Neural crest cell (in vitro differentiated cells): ENCODE measurements at places on chromosomes 3 and 15. TPM values are rescaled to one million over a fixed set of nuclear protein-coding genes. Genes with fewer than 3 reads are reported as not detected.

- H3K27ac ChIP-seq = no peak overlapping the region
- H3K4me3 ChIP-seq = no peak overlapping the region
- no peaks in the 10 kb centered on the region for H3K36me3 ChIP-seq
- no peaks in the 10 kb centered on the region for H3K4me1 ChIP-seq
- peaks cover 24% of the 10 kb centered on the region for H3K27me3 ChIP-seq
- DNase-seq = no peak
Measured at GRCh38 chr15:44804298-44805046, 68.1 kb downstream of the TRIM69 start.

DNA sequence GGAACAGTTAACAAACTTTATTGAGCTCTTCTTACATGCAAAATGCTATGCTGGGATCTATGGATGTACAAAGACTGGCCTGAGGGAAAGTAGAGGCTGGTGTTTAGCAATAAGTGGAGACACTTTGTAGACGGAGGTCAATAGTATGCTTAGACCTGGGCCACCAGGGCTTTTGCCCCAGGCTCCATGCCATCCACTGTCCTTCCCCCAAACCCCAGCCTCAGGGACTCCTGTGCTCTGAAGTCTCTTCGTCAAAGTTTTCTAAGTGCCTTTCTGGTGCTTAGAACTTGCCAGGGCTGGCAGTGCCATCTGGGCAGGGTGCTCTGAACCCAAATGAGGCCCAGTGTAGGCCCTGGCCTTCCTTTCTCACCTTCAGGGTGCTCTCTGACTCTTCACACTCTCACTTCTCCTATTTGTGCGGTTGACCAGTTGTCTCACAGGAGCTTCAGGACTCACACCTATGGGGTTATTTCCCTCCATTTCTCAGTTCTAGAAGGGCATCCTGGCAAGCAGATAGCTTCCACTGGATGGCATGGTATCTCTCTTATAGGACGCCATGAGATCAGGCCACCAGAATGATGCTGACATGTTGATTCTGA is 21.8 kb upstream of the KCNAB1 start:
- no peaks in the 10 kb centered on the region for H3K4me1 ChIP-seq
- H3K27me3 ChIP-seq = no peaks in the 10 kb centered on the region
- H3K27ac ChIP-seq = no peak overlapping the region
- DNase-seq = no peak

DNA sequence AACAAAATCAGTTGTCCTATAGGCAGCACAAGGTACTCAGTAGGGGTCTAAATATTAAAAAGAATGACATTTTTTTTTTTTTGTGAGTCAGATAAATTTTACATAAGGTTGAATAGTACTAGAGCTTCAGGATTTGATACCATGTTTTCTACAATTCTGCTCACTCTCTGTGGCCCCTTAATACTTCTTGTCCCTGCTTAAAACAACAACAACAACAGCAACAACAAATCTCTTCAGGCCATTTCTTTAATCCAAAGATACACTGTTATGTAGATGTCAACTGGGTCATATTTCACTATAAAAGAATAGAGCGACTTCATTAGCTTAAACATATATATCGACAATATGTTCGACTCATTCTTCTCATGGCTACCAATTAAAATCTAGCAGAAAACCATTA is 3.0 kb downstream of the IL5RA start:
- DNase-seq = no peak
- no peak overlapping the region for H3K27ac ChIP-seq
- no peaks in the 10 kb centered on the region for H3K36me3 ChIP-seq

Gene NT5DC2
- 389 and 392 TPM in 2 replicates for total RNA-seq

DNA sequence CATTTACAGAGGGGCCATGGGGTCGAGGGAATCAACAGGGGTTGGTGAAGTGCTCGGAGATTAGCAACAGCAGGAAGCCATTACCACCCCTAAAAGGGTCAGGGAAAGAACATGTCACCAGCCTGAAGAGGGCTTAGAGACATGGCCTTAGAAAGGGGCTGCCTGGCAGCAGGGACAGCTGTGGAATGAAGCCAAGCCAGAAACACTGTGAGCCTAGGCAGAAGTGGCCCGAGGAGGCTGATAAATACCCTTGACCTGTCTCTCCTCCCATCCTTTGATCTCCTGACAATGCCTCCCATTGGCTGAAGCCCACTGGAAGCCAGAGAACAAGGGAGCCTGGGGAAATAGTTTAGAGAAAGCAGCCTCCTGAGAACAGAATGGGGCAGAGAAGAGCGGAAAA is 31.4 kb downstream of the GPD1L start:
- H3K36me3 ChIP-seq = no peaks in the 10 kb centered on the region
- DNase-seq = no peak
- peaks cover 10% of the 10 kb centered on the region for H3K4me1 ChIP-seq
- no peak overlapping the region for H3K27ac ChIP-seq

DNA sequence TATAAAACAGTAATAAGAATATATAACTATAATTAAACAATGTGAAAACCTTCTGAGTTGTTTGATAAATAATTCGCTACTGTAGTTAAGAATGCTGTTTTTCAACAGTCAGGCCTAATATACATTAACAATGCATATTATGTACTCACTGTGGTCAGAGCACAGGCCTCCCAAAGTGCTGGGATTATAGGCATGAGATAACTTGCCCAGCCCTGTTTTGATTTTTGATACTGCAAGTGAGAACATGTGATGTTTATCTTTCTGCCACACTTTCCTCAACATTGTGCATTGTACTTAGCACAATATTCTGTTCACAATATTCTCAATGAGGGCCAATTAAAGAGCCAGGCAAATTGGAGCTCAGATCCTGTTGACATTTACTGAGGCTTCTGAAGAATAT is 274.5 kb upstream of the RARB start:
- no peak for DNase-seq
- H3K4me3 ChIP-seq = no peak overlapping the region
- H3K27me3 ChIP-seq = no peaks in the 10 kb centered on the region
- no peaks in the 10 kb centered on the region for H3K36me3 ChIP-seq
- no peak overlapping the region for H3K27ac ChIP-seq

DNA sequence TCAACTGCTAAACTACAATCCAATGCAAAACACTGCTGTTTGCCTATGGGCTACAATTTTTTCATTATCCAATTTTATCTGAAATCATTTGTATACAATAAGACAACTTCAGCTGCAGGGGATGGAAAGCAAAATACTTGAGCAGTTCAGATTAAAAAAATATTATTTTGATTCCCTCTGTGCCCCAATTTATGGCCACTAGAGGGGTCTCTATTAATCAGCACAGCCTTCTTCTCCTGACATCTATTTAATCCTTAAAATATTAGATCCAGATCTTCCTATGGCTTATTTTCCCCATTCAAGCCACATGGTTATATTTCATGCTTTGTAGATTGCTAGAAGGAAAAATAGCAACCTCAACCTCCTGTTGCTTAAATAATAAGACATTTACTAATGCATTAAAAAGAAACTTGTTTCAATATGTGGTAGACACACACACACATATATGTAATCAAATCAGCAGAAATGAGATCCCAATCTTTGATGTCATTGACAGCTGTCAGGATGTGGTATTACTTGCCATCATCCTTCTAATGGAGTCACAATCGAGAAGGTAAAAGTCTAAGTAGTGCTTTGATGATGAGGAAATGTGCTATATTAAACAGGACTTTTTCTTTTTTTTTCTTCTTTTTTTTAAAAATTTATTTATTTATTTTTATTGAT is 104.2 kb downstream of the P2RY1 start:
- no peaks in the 10 kb centered on the region for H3K36me3 ChIP-seq
- no peak overlapping the region for H3K4me3 ChIP-seq
- H3K4me1 ChIP-seq = no peaks in the 10 kb centered on the region
- no peak overlapping the region for H3K27ac ChIP-seq
- no peak for DNase-seq
- no peaks in the 10 kb centered on the region for H3K27me3 ChIP-seq

Gene KLF15
- total RNA-seq = 18.0 and 19.3 TPM in 2 replicates

GRCh38 chr3:156919818-156920217 is 93.7 kb downstream of the LEKR1 start:
- H3K36me3 ChIP-seq = no peaks in the 10 kb centered on the region
- H3K4me1 ChIP-seq = no peaks in the 10 kb centered on the region
- H3K27ac ChIP-seq = no peak overlapping the region
- no peaks in the 10 kb centered on the region for H3K27me3 ChIP-seq
- no peak for DNase-seq
- no peak overlapping the region for H3K4me3 ChIP-seq

GRCh38 chr3:37181756-37182155 is 7.4 kb upstream of the LRRFIP2 start:
- no peak overlapping the region for H3K27ac ChIP-seq
- no peaks in the 10 kb centered on the region for H3K36me3 ChIP-seq
- peaks cover 23% of the 10 kb centered on the region for H3K4me1 ChIP-seq
- no peak overlapping the region for H3K4me3 ChIP-seq
- no peaks in the 10 kb centered on the region for H3K27me3 ChIP-seq

DNA sequence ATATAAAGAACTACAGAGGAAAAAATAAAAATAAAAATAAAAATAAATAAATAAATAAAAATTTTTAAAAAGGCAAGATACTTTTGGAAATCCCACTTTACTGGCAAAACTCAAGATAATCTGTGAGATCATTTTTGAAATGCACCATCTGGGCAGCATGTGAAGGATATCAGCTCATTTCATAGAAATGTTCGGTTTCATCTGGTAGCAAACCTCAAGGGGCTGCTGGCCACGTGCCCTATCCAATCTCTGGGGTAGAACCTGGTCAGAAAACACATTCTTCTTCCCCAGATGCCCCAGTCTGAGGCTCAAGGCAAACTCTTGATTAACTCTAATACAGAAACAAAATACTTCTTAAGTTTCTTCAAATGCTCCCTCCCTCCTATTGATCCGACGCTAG is 166.0 kb downstream of the FMN1 start:
- no peak for DNase-seq
- H3K27ac ChIP-seq = no peak overlapping the region
- H3K27me3 ChIP-seq = no peaks in the 10 kb centered on the region
- peaks cover 2% of the 10 kb centered on the region for H3K36me3 ChIP-seq
- H3K4me3 ChIP-seq = no peak overlapping the region
- H3K4me1 ChIP-seq = no peaks in the 10 kb centered on the region

DNA sequence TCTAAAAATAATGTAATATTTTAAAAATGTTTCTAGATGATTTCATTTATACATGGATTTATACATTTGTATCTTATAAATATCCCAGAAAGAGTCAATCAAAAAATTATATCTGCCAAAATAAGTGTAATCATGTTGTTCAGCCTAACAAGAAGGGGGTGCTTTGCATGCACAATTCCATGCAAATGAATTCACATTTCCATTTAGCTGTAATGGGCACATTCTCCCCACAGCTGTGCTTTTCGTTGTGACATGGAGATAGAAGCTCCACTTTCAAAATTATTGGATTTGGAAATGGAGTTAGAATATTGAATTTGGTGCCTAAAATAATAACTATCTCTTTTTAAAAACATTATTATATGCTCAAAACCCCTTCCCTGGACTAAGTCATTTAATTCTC is 270.6 kb downstream of the PTPRG start:
- H3K4me3 ChIP-seq = no peak overlapping the region
- H3K27me3 ChIP-seq = no peaks in the 10 kb centered on the region
- no peak overlapping the region for H3K27ac ChIP-seq
- no peaks in the 10 kb centered on the region for H3K36me3 ChIP-seq

Gene ZDHHC19
- not detected in 2 replicates for total RNA-seq

- H3K36me3 ChIP-seq = no peaks in the 10 kb centered on the region
- H3K27me3 ChIP-seq = no peaks in the 10 kb centered on the region
- H3K4me1 ChIP-seq = peaks cover 6% of the 10 kb centered on the region
- no peak overlapping the region for H3K27ac ChIP-seq
- DNase-seq = no peak
Measured at GRCh38 chr15:75669191-75669878, 21.6 kb downstream of the SNX33 start.

DNA sequence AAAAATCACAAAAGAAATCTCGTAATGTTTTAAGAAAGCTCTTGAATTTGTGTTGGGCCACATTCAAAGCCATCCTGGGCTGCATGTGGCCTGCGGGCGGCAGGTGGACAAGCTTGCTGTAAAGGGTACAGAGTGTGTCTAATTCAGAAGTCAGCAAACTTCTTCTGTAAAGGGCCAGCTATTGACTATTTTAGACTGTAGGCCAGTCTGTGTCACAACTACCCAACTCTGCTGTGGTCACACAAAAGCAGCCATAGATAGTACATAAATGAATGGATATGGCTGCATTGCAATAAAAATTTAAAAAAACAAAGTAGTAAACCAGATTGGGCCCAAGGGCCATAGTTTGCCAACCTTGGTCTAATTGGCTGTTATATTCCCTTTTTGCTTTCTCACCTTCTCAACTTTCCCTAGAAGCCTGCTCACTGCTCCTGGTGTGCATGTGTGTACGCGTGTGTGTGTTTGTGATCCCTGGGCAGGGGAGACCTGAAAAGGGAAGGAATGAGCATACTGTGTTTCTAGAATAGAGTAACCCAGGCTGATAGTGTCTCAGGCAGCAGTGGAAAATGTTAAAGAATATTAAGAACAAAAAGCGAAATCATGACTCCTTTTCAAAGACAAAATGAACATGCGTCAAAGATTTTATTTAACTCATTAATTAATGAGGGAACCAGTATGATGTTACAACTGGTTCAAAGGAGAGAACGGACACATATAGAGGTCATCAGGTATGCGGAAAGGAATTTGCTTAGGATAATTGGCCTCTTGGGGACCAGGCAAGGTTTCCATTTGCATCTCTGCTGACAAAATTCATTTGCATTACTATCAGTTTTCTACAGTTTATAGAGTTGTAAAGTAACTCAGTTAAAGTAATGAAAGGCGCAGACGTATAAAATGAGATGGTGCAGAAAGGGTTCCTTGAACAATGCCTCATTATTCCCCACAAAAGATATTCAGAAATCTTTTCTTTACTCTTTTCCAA is 248.0 kb downstream of the THSD4 start:
- DNase-seq = no peak
- no peak overlapping the region for H3K4me3 ChIP-seq
- no peaks in the 10 kb centered on the region for H3K36me3 ChIP-seq
- peaks cover 4% of the 10 kb centered on the region for H3K4me1 ChIP-seq
- H3K27me3 ChIP-seq = no peaks in the 10 kb centered on the region

GRCh38 chr15:89642106-89642505 is 13.2 kb downstream of the KIF7 start:
- peaks cover 2% of the 10 kb centered on the region for H3K4me1 ChIP-seq
- no peak for DNase-seq
- H3K4me3 ChIP-seq = no peak overlapping the region
- H3K27me3 ChIP-seq = no peaks in the 10 kb centered on the region
- H3K36me3 ChIP-seq = peaks cover 20% of the 10 kb centered on the region

Gene RASL12
- 1.5 and 1.8 TPM in 2 replicates for total RNA-seq

- H3K27ac ChIP-seq = peak overlapping the region; percentile 51
- DNase-seq = no peak
- H3K4me1 ChIP-seq = no peaks in the 10 kb centered on the region
- H3K36me3 ChIP-seq = no peaks in the 10 kb centered on the region
- H3K27me3 ChIP-seq = no peaks in the 10 kb centered on the region
Measured at GRCh38 chr15:82919231-82919886, 33.2 kb downstream of the HOMER2 start.

Gene IL16
- 0.05 and 0.25 TPM in 2 replicates for total RNA-seq

Gene GATA2
- 0.30 and 0.52 TPM in 2 replicates for total RNA-seq

Gene SOX2
- total RNA-seq = 105 and 110 TPM in 2 replicates

Gene IMPG2
- total RNA-seq = 0.40 and 0.52 TPM in 2 replicates

GRCh38 chr15:59885832-59886231 is 118.3 kb upstream of the FOXB1 start:
- DNase-seq = peak; percentile 2
- peaks cover 24% of the 10 kb centered on the region for H3K4me1 ChIP-seq
- peaks cover 4% of the 10 kb centered on the region for H3K27me3 ChIP-seq
